NCI-H1436 (cell line): ENCODE measurements at places on chromosomes 1 and 21.

GRCh38 chr21:34688145-34688544, 19.4 kb downstream of the CLIC6 start:
- DNase-seq, result no peak

DNA sequence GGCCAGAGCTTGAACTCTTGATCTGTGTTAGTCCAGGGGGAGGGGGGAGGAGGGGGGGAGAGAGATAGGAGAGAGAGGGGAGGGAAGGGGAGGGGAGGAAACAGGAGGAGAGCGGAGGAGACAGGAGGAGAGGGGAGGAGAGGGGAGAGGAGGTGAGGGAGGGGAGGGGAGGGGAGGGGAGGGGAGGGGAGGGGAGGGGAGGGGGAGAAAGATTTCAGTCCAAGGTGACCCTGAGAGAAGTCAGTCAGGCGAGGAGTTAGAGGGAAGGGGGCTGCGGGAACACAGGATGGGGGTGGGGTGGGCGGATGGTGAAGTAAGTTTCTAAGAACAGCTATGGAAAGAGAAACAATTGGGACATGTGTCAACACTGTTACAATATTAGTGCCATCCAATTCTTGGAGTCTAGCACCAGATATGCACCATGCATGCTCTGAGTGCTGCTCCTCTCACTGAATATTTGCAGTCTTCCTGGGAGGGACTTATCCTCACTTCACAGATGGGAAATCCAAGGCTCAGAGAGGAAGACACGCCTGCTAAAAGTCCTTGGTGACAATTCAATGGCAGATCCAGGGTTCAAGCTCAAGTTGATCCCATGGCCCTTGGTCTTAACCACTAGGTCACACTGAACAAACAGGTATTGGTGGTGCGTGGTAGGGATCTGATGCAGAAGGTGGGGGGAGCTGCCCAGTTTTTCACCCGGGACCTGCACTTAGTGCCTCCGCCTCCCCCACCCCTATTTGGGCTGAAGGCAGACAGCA, 42.5 kb upstream of the ECE1 start:
- no peak for DNase-seq

- DNase-seq, result no peak
These were observed 579 bp upstream of the TENT5C start for GRCh38 chr1:117605164-117605773.

GRCh38 chr1:173383351-173383750, 93.8 kb upstream of the PRDX6 start:
- no peak for DNase-seq

DNA sequence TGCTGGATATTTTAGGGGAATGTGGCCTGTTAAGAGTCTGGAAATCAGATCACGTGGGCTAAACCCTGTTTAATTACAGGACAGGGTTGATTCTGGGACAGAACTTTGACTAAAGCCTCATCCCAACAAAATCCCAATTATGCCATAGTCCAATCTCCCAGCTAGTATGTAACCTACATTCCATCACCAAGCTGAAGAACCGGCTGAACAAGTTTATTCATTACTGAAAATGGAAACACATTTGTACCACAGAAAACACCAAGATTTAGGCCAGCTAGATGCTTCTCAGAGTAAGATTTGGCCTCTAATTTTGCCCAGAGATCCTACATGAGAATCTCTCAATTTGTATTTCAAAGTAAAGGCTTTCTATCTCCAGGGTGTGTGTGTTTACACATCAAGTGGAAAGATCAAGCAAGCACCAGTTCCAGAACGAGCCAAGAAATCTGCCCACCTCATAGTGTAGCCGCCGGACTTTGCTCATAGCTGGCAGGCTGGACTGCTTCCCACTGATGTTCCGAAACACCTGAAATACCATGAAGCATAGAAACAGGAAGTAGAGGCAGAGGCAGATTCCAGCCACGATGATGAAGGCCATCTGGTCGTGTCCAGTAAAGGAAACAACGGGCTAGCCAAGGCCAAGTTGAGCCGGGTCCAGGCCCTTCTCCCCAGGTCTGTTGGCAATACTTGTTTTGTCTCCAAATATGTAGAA, 86.8 kb downstream of the WLS start:
- no peak for DNase-seq

DNA sequence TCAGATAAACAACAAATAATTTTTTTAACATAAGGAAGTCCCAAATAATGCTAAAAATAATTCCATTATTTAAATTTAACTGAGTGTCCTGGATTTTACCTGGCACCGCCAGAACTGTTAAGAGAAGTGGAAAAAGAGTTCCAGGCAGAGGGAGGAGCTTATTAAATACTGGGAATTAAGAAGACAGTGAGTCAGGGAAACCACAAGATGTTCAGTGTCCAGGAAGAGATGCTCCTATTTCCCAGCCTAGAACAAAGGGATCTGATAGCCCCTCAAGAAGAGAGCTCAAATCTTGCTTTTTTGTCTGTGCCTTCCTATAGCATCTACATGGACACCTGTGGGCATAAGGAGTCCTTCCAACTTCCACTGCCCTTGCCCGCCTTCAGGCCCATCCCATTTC, 85.9 kb downstream of the PGM1 start:
- no peak for DNase-seq

GRCh38 chr1:69728206-69728605, 160.5 kb downstream of the LRRC7 start:
- DNase-seq, result no peak

- peak; percentile 75 for DNase-seq
These were observed 110.9 kb downstream of the RGL1 start for GRCh38 chr1:183915625-183916510.

DNA sequence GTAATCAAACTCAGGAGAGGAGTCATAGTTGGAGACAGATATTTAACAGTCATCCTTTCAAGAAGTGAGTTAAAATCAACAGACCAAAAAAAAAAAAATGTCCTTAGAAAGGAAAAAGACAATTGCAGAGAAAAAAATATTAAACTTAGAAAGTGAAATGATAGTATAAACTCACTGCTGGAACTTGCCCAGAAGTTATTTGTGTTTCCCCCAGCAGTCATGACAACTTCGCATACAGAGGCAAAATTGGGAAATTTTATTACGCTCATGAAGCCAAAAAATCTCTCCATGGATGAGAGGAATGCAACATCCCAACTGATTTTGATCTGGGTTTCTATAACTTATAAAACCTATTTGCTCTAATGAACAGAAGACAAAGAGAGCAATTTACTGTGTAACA, 198.2 kb downstream of the LRRC7 start:
- DNase-seq, result no peak

GRCh38 chr1:216758161-216758560, 34.9 kb upstream of the ESRRG start:
- DNase-seq, result peak; percentile 22

DNA sequence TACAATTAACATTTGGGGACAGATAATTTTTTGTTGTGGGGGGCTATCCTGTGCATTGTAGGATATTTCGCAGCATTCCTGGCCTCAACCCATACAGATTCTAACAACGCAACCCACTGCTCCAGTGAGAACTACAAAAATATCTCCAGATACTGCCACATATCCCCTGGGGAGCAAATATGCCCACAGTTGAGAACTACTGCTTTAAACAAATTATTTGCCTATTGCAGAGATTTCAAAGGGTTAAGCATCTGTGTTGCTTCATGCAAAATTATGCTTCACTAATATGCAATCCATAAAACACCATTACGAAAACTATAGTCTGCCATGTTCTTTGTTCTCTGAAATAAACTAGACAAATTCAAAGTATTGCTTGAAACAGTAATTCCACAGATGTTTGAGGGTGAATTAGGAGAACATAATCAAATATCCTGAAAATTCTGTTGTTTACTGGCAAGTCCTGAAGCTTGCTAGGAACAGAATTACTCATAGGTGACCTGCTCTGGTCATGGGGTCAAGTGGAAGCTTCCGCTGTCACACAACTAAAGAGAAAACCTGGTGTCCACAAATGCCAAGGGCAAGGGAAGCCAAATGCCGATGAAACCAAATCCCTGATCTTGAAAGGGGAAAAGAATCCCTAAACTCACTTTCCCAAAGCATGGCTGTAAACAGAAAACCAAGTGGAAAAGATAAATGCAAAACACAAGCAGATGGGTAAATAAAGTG, 149.4 kb downstream of the RERE start:
- no peak for DNase-seq

GRCh38 chr1:66285618-66286270, 248.2 kb upstream of the SGIP1 start:
- DNase-seq, result no peak
